ENCODE measurements at places on chromosomes 4 and X.

- no peak for DNase-seq
Measured at GRCh38 chr4:121199742-121200561, 35.8 kb upstream of the TNIP3 start.

GRCh38 chrX:137575596-137576255, 9.8 kb downstream of the ZIC3 start:
- no peak for DNase-seq

DNA sequence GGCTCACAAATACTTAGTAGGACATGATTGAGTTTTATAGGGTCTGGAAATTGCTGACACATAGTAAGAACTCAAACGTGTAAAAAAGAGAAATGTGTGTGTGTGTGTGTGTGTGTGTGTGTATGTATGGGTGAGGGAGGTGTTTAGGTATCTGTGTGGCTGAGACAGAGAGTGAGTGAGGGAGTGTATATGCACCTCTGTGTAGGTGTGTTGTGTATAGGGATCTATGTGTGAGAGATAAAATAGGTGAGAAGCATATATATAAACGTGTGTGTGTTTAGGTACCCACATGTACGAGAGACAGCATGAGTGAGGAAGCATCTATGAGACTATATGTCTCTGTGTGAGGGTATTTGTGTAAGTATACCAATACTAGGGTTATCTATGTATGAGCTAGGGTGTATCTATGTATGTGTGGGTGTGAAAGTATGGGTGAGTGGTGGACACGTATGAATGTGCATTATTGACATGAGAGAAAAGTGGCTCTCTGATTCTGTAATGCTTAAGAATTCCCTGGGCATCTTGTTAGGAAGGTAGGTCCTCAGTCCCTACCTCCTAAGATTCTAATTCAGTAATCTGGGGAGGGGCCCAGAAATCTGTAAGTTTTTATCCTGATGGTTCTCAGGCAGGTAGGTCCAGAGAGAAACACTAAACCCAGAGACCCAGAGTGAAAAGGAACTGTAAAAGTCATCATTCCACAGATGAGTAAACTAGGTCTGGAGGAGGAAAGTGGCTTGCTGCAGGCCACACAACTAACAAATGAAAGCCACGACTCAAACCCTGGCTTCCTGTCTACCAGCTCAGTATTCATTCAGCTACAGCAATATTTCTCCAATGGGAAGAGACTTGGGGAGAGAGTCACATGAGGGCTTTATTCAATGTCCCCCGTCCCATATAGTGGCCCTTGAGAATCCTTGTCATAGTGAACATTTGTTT, 237.0 kb downstream of the IDS start:
- no peak for DNase-seq

DNA sequence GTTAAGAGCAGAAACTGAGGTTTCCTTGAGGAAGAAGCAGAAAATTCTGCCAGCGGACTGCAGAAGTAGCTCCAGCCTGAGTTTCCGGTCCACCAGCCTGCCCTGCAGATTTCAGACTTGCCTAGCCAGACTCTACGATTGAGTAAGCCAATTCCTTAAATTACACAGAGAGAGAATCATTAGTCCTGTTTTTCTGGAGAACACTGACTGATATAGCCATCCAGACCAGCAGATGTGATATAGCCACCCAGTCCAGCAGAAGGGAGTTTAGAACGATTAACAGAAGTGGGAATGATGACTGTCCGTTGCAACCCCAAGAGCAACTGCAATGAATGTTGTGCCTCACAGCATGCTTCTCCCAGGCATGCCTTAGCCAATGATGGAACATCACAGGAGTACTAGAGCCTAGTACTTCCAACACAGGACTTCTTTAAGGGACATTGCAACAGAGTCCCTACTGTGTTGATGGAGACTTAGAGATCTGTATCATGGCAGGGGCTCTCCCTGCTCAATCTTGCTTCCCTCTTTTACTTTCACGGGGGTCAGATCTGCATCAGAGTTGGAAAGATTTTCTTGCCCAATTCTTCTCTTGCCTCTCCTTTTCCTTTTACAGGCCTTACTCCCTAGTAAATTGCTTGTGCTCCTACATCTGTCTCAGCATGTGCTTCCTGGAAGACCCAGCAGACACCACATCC, 264.6 kb upstream of the CLNK start:
- DNase-seq, result no peak

- no peak for DNase-seq
Measured at GRCh38 chr4:119984996-119985395, 81.7 kb downstream of the MAD2L1 start.

GRCh38 chrX:41189156-41189555, 103.9 kb downstream of the USP9X start:
- DNase-seq, result no peak

- DNase-seq, result no peak
Measured at GRCh38 chrX:115486510-115486909, 74.5 kb upstream of the PLS3 start.

DNA sequence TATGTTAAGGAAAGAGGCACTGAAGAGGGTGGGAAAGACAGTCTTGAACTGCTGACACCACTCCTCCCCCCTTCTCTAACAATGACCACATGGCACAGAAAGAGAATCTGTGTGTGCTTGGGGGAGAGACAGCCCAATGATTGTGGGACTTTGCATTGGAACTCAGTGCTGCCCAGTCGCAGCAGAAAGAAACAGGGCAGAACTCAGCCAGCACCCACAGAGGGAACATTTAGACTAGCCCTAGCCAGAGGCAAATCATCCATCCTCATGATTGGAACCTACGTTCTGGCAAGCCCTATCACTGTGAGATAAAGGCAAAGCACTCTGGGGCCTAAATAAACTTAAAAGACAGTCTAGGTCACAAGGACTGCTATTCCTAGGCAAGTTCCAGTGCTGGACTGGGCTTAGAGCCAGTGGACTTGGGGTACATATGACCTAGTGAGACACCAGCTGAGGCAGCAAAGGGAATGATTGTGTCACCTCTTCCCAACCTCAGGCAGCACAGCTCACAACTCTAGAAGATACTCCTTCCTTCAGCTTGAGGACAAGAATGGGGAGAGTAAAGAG, 132.8 kb upstream of the S100G start:
- no peak for DNase-seq

- DNase-seq, result no peak
Measured at GRCh38 chr4:1009542-1010394, 1.7 kb upstream of the FGFRL1 start.

- DNase-seq, result no peak
Measured at GRCh38 chrX:30593440-30594200, 16.1 kb upstream of the TASL start.

DNA sequence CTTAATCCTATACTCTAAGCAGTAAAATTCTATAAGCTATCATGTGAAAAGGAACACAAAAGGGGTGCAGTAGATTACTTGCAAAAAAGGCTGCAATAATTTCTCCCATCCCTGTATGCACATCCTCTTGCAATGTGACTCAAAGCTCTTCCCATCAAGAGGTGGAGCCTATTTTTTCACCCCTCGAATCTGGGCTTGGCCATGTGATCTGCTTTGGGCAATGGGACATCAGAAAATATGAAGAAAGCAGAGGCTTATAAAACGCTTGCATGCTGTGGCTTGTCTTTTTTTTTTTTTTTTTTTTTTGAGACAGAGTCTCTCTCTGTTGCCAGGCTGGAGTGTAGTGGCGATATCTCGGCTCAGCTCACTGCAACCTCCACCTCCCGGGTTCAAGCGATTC, 33.0 kb downstream of the GEMIN8 start:
- no peak for DNase-seq

DNA sequence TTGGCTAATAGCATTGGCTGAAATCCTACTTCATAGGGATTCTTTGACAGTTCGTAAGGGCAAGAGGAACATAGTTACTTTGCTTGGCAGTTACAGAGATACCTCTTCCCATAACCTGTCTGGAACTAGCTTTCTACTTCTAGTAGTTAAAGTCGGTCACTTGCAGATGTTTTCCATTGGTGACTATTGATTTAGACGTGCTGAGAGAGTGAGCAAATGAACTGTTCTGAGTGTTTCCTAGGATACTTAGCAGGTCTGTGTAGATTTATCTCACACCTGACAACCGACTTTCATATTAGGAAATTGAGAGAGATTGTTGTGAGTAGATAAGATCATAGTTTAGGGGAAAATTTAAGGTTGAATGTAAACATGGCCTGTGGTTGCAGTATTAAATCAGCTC, 116.8 kb downstream of the TSPAN7 start:
- no peak for DNase-seq

DNA sequence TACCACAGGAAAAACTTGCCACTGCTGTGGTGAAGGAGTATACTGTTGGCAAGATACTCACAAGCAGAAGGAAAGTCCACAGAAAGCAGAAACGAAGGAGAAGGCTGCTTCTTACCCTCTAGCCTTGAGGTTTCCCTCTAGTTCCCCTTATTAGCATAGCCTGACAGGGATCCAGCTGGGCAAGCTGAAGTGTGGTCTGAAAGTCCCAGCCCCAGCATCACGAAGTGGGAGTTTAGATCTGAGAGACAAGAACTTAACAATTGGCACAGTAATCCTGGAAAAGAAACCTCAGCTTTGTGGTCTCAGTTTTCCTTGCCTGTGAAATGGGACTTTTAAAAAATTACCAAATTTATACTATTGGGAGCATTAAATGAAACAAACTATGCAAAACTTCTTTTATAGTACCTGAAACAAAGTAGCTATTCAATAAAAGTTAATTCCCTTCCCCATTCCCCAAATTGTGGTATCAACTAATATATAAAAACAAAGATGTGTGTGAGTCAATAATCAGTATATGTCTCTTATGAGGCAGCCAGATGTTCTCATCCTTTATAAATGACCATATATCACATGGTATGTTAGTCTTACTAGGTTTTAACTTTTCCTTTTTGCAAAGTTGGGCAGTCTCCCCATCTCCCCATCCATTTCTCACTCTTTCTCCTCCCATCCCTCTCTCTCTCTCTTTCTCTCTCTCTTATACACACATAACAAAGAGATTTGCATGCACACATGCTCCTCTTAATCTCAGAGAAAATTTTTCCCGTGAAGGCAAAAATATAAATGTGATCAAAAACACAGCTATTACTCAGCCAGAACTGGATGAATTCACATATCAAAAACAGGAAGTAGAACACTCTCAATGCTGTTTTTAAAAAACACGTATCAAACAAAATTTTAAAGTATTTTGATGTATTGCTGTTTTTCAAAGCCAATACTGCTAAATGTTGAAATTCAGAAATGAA, 57.8 kb downstream of the SCFD2 start:
- DNase-seq, result no peak

- DNase-seq, result peak; percentile 8
Measured at GRCh38 chr4:13399257-13399656, 84.9 kb downstream of the RAB28 start.

GRCh38 chrX:54411732-54412131, 28.5 kb upstream of the TSR2 start:
- no peak for DNase-seq

DNA sequence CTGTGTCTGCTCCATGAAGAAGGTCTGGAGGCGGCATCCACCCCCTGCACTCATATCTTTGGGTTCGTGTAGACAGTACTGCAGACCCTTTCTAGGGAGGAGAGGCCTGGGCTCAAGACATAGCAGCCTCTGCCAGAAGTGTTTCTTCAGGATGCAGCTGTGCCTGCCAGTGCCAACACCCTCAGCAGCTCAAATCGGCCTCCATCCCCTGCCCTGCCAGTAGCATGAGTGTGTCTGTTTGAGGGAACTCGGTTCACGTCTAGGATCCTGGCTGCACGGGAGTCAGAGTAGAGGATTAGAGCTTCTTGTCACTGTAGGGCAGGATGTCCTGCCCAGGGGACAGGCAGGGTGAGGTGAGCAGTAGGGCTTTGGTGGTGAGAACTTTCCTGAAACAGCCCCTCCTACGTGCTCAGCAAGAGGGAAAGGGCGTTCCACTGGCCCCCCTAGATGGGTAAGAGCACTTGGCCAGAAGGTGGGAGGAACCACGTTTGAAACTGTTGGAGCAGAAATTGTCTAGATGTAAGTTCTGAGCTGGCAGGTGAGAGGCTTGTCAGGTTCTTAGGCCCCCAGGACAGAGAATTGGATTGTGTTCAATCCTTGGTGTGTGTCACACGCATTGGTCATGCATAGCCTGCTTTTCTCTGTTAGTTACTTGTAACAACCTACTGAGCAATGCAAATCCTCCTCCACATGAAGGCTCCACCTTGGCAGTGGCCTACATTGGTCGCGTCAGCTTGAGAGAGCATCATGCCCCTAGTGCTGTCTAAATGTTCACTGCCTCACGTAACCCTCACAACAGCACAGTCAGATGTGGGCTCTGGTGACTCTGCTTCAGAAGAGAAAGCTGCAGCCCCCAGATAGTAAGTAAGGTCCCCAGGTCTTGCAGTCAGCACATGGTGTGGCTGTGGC, 25.8 kb upstream of the FAM193A start:
- DNase-seq, result no peak

DNA sequence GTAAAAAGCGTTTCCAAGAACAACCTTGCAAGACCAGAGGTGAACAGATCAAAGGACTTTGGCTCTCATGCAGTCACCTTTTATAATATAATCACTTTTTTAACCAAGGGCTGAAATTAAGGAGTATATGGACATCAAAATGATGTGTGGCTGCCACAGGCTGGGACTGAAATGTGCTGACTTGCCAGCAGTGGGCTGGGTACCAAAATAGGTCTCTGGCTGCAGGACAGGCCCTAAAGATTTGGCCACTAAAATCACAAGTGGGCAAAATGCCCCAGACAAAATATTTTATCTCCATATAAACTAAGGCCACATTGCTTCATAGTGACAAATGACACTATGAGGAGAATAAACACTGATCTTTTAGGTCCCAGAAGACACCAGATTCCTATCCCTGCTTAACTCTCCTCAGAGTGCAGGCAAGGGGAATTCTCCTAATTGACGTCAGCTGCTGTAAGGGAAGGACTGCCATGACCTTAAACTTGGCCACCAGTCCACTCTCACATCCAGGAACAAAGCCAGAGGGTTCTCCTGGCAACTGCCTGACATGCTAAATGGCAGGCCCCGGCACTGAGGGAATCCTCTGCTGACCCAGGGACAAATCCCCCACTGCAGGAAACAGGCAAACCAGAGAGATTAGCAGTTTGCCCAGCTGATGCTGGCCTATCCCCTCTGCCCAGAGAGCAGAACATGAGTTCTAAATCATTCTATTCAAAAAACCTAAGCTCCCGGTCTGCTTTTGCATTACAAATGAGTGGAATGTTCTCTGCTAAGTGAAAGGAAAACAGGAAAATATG, 155.8 kb downstream of the PPP3CA start:
- DNase-seq, result peak; percentile 91

DNA sequence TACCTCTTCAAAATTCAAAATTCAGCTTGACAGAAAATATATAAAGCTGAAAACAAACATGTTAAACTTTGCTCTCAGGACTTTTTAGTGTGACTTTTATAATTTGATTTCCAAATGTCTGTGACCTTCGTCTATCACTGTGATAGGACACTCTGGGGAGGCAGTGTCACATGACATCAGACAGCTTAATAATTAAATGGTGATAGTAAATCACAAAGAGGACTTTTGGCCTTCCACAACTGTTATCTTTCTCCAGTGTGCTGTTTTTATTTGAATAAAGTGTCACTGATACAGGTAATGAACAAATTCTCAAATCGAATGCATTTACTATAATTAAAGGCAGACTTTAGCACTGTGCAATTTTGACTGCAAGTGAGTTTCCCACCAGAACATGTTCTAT, 83.1 kb downstream of the MID1 start:
- no peak for DNase-seq

GRCh38 chrX:129979207-129979920, 3.1 kb upstream of the BCORL1 start:
- DNase-seq, result no peak

- DNase-seq, result no peak
Measured at GRCh38 chrX:78624962-78625909, 33.9 kb downstream of the RTL3 start.
